Thoracic aorta (tissue), 2 donors: ENCODE measurements at places on chromosomes 13 and 19.

GRCh38 chr19:45409557-45409920, 3.1 kb downstream of the POLR1G start:
- DNase-seq: no peak

- no peak for DNase-seq
These were observed 109.9 kb downstream of the OLFM4 start for GRCh38 chr13:53138376-53139036.

- DNase-seq: no peak
These were observed 9.2 kb downstream of the FGF14 start for GRCh38 chr13:102392481-102393209.

- no peak for DNase-seq
These were observed 21.7 kb upstream of the ZNF429 start for GRCh38 chr19:21483589-21484170.

DNA sequence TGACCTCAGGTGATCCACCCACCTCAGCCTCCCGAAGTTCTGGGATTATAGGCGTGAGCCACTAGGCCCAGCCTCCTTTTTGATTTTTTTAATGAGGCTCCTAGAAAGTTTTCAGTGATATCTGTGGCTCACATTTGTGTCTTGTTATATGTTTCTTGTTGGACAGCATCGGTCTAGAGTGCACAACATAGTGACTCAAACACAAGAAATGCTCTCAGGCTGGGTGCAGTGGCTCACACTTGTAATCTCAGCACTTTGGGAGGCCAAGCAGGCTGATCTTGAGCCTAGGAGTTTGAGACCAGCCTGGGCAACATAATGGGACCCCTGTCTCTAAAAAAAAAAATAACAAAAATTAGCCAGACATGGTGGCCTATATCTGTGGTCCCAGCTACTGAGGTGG, 8.2 kb downstream of the PHF11 start:
- DNase-seq: no peak

GRCh38 chr19:4913996-4914735, 4.9 kb downstream of the UHRF1 start:
- DNase-seq: no peak

DNA sequence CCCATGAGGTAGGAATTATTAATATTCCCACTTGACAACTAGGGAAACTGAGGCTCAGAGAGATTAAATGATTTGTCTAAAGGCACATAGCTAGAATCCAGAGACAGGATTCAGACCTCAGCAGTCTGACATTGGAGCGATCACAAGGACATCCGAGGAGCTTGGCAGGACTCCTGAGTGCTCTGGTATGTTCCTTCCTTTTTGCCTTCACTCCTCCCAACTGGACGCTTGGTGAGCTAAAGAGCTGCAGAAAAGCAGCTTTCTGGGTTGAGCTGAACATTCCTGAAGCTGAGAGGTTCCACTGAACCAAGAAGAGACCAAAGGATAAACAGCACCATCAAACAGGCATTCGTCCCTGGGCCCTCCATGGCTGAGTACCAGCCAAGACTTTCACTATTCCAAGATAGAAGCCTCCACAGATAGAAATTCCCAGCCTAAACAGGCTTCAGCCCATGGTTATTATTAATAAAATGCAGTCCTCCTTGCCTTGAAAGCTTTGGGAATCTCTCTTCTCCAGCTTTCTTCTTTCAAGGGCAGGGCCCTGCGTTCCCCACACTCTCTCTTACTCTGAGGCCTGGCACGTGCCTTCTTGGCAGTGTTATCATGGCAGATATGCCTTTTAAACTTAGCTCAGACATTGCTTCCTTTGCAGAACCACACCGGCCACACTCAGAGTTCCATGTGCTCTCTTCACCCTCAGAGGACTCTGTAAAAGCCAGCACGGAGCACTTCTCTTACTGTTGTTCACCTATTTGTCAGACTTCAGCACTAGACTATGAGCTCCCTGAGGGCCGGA, 97.1 kb downstream of the CYSLTR2 start:
- DNase-seq: no peak

DNA sequence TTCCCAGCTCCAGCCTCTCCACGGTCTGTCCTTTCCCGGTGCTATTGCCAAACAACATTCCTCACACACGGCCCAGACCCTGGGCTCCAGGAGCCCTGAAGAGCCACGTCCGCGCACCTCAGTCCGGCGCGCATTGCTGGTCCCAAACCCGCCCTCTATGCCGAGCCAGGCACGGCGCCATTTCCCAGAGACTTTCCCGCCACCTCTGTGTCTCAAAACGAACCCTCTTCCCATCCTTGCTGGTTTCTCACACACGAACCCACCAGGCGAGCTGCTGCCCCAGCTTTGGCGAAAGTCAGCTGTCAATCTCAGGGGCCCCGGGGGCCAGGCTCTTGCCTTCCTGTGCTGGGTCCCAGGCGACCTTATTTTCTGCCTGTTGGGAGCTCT, 28.0 kb upstream of the F7 start:
- no peak for DNase-seq
